Colonic mucosa (tissue), 4 donors: ENCODE measurements at places on chromosomes 11 and 22. TPM values are rescaled to one million over a fixed set of nuclear protein-coding genes. Genes with fewer than 3 reads are reported as not detected.

- no peak for DNase-seq
These were observed 4.4 kb downstream of the KCNJ5 start for GRCh38 chr11:128895526-128895925.

- peak; percentile 75 for DNase-seq
These were observed 3.3 kb upstream of the TRABD start for GRCh38 chr22:50182176-50183081.

Gene PARVA
- total RNA-seq, result 61.8 TPM

DNA sequence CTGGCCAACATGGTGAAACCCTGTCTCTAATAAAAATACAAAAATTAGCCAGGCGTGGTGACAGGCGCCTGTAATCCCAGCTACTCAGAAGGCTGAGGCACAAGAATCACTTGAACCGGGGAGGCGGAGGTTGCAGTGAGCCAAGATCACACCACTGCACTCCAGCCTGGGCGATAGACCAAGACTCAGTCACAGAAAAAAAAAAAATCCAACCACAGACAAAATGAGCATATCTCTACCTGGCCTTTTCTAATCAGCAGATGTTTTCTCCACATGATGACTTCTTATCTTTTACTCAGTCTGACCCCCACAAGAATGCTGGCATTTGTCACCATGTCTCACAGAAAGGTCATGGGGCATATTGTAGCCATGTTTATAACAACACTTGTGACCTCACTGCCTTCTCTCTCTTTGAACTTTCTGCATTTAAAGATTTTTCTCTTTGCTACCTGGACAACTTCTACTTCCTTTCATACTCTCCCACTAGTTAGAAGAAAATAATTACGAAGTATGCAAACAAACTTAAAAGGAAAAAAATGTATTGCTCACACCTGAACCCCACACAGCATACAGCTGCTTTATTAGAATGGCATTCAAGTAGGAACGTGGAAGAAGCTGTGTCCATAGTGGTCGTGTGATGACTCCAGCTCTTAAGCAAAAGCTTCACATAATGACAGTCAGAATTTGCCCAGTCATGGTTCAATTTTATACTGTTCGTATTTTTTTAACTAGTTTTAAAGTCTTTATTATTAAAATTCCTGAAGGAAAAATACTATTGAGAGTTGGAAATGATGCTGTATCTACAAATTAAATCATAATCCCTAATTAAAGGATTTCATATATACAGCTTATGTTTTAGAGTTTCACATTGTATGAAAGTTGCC lies 65.4 kb downstream of the ZC3H12C start:
- DNase-seq, result no peak

GRCh38 chr11:71379701-71380100 lies 68.5 kb downstream of the DHCR7 start:
- DNase-seq, result no peak

DNA sequence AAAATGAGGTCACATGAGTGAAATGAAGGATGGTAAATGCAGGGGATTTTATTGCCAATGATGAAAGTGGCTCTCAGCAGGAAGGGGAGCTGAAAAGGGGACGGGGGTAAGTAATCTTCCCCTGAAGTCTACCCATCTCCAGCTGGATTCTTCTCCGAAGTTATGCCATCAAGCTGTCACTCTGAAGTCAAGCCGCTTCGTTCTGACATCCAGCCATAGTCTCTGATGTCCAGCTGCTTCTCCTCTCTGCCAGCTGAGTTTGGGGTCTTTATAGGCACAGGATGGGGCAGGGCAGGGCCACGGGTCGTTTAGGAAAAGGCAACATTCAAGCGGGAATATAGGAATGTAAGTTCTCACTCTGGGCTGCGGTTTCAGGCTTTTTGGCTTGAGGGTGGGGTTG lies 181.9 kb upstream of the ANO3 start:
- no peak for DNase-seq

DNA sequence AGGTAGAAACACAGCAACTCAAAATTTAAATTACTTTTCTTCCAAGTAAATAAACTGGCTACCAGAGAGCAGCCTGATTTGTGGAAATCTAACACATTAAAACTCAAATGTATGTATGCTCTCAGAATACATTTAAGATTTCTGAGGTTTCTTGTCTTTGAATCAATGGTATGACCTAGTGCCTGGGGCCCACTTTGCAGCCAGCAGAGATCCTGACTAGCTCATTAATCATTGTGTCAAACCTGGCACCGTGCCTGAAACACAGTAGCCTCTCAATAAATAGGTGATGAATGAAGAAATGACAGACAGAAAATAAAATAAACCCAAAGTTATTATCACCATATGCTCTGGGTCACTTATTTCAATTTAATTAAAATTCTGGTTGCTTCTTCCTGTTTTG lies 176.2 kb upstream of the FAT3 start:
- DNase-seq, result no peak

GRCh38 chr11:29018631-29019030 lies 910.4 kb downstream of the METTL15 start:
- DNase-seq, result no peak

- DNase-seq, result no peak
These were observed 60.7 kb upstream of the FADD start for GRCh38 chr11:70142221-70142875.

Gene UPK2
- not detected for total RNA-seq

Gene OR51M1
- not detected for total RNA-seq

Gene RIN1
- total RNA-seq, result 11.6 TPM

DNA sequence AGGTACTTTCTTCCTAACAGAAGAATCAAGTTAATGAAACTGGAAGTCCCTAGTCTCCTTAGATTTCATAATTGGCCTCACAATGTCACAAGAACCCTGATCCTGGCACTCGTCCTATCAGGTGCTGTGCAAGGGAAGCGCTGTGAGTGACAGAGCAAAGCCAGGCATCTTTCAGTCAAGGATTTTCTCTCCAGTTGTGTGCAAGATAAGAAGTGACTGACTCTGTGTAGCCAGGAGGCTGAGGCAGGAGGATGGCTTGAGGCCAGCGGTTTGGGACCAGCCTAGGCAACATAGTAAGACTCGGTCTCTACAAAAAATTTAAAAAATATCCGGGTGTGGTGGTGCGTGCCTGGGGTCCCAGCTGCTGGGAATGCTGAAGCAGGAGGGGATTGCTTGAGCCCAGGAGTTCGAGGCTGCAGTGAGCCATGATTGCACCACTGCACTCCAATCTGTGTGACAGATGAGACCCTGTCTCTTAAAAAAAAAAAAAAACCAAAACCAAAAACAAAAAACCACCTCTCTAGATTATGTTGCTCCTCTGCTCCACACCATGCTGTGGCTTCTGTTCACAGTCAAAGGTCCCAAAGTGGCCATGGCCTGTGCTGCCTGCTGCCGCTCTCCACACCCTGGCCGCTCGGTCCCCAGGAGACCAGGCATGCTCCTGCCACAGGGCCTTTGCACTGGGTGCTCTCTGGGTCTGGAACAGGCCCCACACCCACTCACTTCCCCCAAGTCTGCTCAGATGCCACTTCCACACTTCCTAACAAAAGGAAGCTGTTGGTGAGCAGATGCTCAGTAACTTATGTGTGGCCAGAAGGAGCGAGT lies 54.2 kb upstream of the CLDN5 start:
- DNase-seq, result no peak

DNA sequence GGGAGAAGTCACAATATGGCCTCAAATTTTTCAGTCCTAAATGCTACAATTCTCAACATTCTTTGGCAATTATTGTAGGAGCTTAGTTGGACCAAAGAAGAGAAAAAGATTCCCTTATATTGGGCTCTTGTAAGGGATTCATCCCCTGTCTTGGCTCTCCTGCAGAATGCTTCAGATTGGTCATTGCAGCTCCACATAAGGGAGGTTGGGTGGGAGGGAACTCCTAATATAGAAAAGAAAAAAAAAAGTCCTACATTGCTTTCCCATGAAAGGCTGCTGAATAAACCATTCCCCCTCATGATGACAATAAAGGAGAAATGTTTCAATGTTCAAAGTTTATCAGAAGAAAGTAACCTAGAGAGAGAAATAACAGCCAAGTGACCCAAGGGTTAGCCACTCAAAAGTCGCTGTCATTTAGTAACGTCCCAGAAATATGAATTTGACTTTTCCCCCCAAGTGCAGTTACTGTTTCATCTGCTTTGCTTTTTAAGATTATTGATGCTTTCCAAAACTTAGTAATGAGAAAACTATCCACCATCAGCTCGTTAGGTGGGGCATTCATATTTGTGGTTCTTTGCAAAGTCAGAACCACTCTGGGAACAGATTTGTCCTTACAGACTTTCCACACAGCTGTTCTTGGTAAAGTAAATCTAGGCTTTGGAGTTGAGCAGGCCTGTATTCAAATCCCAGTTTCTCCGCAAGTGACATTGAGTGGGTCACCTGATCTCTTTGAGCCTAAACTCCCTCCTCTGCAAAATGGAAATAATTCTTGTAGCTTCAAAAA lies 5.0 kb upstream of the SLC1A2 start:
- no peak for DNase-seq

DNA sequence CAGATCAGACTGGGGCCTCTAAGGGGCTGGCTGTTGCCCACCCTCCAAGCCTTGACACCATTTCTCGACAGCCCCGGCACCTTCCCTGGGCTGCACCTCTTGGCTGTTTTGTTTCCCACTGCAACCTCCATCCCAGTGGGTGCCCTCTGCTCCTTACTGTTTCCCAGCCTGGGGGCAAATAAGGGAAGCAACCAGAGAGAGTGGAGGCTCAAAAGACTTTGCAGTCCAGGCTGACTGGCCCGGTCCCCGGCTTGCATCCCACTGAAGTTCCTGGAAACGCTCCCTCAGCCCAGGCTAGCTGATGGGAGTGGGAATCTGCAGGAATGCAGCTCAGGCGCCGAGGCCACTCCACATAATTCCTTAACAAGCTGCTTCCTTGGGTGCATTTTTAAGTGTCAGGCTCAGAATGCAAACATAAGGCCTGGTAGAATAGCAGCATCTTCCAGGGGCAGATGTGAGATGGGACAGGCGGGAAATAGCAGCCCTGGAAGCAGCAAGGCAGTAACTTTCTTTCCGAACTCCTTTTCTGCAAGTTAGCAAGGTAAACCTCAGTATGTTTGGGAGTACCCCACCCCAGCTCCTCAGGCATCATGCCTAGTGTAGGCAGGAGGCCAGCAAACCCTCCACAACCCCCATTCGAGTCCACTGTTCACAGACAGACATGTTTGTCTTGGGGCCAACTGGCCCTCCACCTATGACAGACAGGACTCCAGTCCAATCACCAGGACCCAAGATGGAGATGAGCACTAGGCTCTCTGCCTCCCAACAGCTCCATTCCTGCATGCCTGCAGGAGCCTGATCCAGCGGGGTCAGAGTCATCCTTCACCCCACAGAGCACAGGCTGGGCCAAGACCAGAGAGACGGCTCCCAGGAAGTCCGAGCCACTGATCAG lies 39.3 kb downstream of the RPL27A start:
- DNase-seq, result peak; percentile 49

GRCh38 chr11:61256710-61257482 lies 15.9 kb downstream of the PGA5 start:
- DNase-seq, result no peak

- no peak for DNase-seq
These were observed 107.6 kb downstream of the MED15 start for GRCh38 chr22:20615021-20615420.

Gene MYOD1
- not detected for total RNA-seq

- DNase-seq, result peak; percentile 83
These were observed 759 bp downstream of the CPT1A start for GRCh38 chr11:68840661-68841653.

Gene KCNC1
- 0.19 TPM for total RNA-seq

DNA sequence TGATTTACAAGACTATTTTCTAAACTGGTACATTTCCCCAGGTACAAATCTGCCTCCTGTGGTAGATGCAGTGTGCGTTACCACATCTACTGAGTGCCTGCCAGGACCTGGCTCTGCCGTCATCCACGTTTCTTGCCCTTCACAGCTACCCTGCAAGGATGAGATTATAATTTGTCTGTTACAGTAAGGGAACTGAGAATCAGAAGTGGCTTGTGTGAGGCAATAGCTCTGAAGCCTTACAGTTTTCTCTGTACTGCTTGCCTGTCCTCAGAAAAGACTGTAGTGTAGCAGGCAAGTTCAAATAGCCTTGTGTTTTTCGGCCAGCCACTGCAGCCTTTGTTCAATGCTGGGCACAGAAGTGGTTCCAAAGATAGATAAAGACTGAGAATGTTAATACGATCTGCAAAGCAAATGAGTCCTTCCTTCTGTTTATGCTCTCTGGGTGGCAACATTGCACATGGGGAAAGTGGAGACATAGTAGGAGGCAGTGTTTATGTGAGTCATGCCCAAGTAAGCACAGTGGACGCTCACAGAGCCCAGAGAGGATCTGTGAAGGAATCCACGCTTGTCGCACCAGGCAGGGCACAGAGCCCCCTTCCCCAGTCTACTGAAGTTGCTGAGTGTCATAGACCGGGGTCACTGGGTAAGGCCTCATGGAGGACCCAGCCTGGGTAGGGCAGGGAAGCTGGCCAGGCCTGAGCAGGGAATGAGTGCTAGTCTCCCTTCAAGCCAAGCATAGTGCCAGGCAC lies 49.1 kb downstream of the MICAL2 start:
- no peak for DNase-seq

DNA sequence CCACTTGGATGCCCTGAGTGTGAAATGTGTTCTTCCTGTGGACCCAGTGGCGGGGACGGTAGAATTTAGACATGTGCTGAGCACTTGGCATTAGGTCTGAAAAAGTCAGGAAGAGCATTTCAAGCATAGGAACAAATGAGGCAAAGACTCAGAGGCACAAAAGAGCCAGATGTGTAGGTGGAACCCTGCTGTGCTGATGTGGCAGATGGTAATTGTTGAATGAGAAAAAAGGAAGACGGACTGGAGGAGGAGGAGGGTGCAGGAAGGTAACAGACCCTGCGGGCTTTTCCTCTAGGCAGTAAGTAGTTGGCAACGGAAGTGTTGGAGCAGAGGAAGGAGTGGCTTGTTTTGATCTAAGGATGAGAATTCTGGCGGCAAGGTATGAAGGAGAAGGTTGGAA lies 985.8 kb downstream of the TBC1D22A start:
- DNase-seq, result no peak

Gene DMC1
- total RNA-seq, result 3.0 TPM

- DNase-seq, result no peak
These were observed 193.0 kb downstream of the MAML2 start for GRCh38 chr11:96149743-96150555.

Gene FERMT3
- 16.6 TPM for total RNA-seq

GRCh38 chr22:30802202-30803166 lies 107.8 kb downstream of the OSBP2 start:
- peak; percentile 81 for DNase-seq

GRCh38 chr11:102791271-102792036 lies 6.5 kb downstream of the MMP1 start:
- DNase-seq, result no peak

GRCh38 chr11:120261931-120262330 lies 22.0 kb downstream of the POU2F3 start:
- no peak for DNase-seq

DNA sequence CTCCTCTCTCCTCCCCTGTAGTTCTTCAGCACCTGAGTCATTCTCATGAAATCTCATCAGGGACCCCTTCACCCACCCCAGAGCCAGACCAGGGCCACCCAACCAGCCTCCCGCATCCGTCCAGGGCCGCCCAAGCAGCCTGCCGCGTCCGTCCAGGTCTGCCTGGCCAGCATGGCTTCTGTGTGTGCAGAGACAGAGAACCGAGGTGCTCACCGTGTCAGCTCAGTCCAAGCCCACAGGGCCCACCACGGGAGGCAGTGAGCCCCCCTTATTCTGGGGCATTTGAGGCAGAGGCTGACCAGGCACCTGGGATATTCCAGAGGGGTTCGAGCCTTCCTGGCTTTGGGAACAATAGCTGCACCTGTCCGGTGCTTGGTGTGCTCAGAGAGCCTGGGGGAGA lies 1117.3 kb downstream of the BRD1 start:
- no peak for DNase-seq
